Camera-type eye (tissue), 1 donor: ENCODE measurements at places on chromosomes 7 and 10. TPM values are rescaled to one million over a fixed set of nuclear protein-coding genes. Genes with fewer than 3 reads are reported as not detected.

ANKRD1 gene
- total RNA-seq = 5.3 TPM

OPALIN gene
- total RNA-seq = not detected

NEURL1 gene
- total RNA-seq = 16.8 TPM

ZNF239 gene
- 11.5 TPM for total RNA-seq

SPDYE8 gene
- total RNA-seq = not detected
